ENCODE measurements at places on chromosomes 11 and 22.

- DNase-seq = peak; percentile 60
- peaks cover 30% of the 10 kb centered on the region for H3K4me1 ChIP-seq
- H3K27me3 ChIP-seq = 0 out of 3 replicates have a peak, but pooled peaks cover 6% of the 10 kb centered on the region
Observed at GRCh38 chr11:35391922-35392688, 27.3 kb downstream of the SLC1A2 start.

- H3K27me3 ChIP-seq = no peaks in the 10 kb centered on the region
- H3K4me3 ChIP-seq = no peak overlapping the region
- DNase-seq = no peak
- peak overlapping the region; percentile 91 for H3K27ac ChIP-seq
Observed at GRCh38 chr11:2564588-2565425, 120.0 kb downstream of the KCNQ1 start.

GRCh38 chr11:127844876-127845275, 742.5 kb downstream of the ETS1 start:
- H3K4me1 ChIP-seq = no peaks in the 10 kb centered on the region
- no peak for DNase-seq
- no peak overlapping the region for H3K27ac ChIP-seq
- no peaks in the 10 kb centered on the region for H3K36me3 ChIP-seq

DNA sequence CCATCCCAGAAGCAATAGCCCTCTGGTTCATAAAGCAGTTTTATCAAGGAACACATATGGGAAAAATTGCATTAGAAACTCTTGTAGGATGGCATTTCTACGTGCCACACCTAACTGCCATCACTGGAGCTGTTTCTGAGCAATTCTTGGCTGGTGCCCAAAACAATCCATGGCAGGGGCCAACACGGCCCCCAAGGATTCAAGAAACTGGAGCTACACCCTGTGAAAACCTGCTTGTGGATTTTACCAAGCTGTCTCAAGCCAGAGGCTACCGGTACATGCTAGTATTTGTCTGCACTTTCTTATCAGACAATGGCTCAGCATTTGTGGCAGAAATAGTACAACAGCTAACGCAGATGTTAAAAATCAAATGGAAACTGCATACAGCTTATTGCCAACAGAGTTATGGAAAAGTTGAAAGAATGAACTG, 42.4 kb upstream of the GLYAT start:
- H3K4me3 ChIP-seq = no peak overlapping the region
- H3K4me1 ChIP-seq = peaks cover 23% of the 10 kb centered on the region
- DNase-seq = no peak
- no peaks in the 10 kb centered on the region for H3K36me3 ChIP-seq
- no peaks in the 10 kb centered on the region for H3K27me3 ChIP-seq

DNA sequence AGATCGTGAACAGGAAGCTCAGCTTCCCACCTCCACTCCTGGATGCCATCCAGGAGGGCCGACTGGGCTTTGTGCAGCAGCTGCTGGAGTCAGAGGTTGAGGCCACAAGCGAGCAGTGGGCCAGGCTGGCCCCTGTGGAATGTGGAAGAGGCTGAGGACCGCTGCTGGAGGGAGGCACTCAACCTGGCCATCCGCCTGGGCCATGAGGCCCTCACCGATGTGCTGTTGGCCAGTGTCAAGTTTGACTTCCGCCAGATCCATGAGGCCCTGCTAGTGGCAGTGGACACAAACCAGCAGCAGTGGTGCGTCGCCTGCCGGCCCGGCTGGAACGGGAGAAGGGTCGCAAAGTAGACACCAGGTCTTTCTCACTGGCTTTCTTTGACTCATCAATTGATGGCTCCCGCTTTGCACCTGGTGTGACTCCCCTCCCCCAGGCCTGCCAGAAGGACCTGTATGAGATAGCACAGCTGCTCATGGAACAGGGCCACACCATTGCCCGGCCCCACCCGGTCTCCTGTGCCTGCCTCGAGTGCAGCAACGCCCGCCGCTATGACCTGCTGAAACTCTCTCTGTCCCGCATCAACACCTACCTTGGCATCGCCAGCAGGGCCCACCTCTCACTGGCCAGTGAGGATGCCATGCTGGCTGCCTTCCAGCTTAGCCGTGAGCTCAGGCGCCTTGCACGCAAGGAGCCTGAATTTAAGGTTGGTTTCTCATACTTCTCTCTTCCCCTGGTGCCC, 24.9 kb downstream of the ART5 start:
- H3K27me3 ChIP-seq = peaks cover 12% of the 10 kb centered on the region
- no peaks in the 10 kb centered on the region for H3K4me1 ChIP-seq
- no peak overlapping the region for H3K27ac ChIP-seq
- no peak for DNase-seq

- H3K36me3 ChIP-seq = no peaks in the 10 kb centered on the region
- H3K27me3 ChIP-seq = no peaks in the 10 kb centered on the region
- DNase-seq = no peak
- H3K4me3 ChIP-seq = peak overlapping the region; percentile 49
Observed at GRCh38 chr22:32532820-32533128, 58.2 kb downstream of the FBXO7 start.

DNA sequence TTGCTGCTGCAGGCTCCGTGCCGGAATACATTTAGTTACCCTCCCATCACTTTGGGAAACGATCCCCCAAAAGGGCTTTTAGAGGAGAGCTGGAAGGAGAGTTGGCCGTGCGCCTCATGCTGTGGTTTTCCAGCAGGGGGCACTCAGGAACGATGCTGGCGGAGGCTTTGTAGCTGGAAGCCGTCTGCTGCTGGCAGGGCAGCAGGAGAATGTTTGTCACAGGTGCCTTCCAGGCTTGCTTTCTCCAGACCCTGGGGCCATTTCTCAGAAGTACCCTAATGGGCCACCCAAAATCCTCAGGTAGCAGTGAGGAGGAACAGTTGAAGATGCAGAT, 30.0 kb upstream of the CABP7 start:
- H3K4me3 ChIP-seq = no peak overlapping the region
- no peak overlapping the region for H3K27ac ChIP-seq
- H3K27me3 ChIP-seq = no peaks in the 10 kb centered on the region
- H3K36me3 ChIP-seq = peaks cover 16% of the 10 kb centered on the region
- DNase-seq = peak; percentile 24

GRCh38 chr11:93603225-93604007, 58.1 kb upstream of the CEP295 start:
- H3K27me3 ChIP-seq = no peaks in the 10 kb centered on the region
- DNase-seq = no peak
- no peak overlapping the region for H3K4me3 ChIP-seq
- H3K36me3 ChIP-seq = no peaks in the 10 kb centered on the region

- peaks cover 5% of the 10 kb centered on the region for H3K27me3 ChIP-seq
- no peaks in the 10 kb centered on the region for H3K36me3 ChIP-seq
- no peak for DNase-seq
- peaks cover 35% of the 10 kb centered on the region for H3K4me1 ChIP-seq
Observed at GRCh38 chr22:46084376-46084775, 66.0 kb upstream of the PPARA start.

DNA sequence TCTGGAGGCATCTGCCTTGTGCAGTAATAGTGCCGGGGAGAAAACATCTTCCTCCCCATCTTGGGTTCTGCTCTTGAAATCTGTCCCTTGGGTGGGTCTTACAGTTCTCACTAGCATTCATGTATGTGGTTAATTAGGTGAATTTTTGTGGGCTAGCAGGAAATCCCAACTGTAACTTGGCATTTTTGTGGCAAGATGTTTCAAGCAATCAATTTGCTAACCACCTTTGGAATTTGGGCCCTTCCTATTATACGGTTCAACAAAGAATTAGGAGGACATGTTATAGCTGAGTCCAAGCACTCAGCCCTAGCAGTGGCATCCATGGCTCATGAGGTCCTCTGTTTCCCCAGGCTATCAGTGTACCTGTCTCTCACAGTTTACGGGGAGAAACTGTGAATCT, 89.1 kb upstream of the MTNR1B start:
- no peaks in the 10 kb centered on the region for H3K27me3 ChIP-seq
- no peak for DNase-seq
- no peak overlapping the region for H3K27ac ChIP-seq
- no peak overlapping the region for H3K4me3 ChIP-seq
- H3K36me3 ChIP-seq = no peaks in the 10 kb centered on the region

GRCh38 chr11:119107538-119108145, 498 bp downstream of the C2CD2L start:
- no peak for DNase-seq
- H3K27me3 ChIP-seq = no peaks in the 10 kb centered on the region
- H3K4me1 ChIP-seq = peaks cover 40% of the 10 kb centered on the region

DNA sequence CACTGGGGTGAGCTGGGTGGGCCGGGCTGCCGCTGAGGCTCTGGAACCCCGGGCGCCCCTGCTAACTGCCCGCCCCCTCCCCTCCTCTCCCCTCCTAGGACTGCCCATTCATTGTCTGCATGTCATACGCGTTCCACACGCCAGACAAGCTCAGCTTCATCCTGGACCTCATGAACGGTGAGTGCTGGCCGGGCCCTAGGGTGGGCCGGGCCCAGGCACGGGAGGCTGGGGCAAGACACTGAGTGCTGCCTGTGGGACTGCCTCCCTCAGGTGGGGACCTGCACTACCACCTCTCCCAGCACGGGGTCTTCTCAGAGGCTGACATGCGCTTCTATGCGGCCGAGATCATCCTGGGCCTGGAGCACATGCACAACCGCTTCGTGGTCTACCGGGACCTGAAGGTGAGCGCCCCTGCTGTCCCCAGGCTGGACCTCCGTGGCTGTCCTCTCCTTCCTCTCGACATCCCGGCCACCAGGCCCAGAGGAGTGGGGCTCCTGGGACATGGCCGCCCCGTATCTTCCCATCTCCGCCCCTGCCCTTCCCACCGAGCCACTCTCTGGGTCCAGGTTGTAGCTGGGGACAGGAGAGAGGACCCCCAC, 7.5 kb upstream of the ANKRD13D start:
- peaks cover 1% of the 10 kb centered on the region for H3K4me1 ChIP-seq
- no peak for DNase-seq
- H3K27me3 ChIP-seq = no peaks in the 10 kb centered on the region
- H3K4me3 ChIP-seq = no peak overlapping the region
- H3K36me3 ChIP-seq = peaks cover 86% of the 10 kb centered on the region

GRCh38 chr11:121717296-121717695, 264.5 kb upstream of the SORL1-AS1 start:
- H3K27me3 ChIP-seq = no peaks in the 10 kb centered on the region
- H3K4me1 ChIP-seq = peaks cover 8% of the 10 kb centered on the region
- no peak overlapping the region for H3K27ac ChIP-seq
- no peak for DNase-seq
- H3K4me3 ChIP-seq = no peak overlapping the region

DNA sequence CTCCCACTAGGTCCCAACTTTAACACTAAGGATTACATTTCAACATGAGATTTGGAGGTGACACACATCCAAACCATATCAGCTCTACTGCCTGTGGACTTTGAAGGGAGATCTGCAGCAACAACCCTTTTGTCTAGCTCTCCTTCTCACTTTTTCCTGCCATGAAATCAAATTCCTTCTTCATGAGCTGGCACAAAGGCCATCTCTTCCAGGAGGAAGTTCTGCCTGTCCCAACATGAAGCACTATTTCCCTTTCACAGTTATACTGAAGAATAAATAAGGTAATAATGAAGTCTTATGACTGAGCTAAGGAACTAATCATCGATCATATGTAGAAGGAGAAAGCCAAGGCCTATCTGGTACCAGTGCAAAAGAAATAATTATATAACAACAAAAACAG, 253.5 kb upstream of the TENM4 start:
- H3K27ac ChIP-seq = no peak overlapping the region
- H3K4me3 ChIP-seq = no peak overlapping the region
- no peak for DNase-seq
- H3K27me3 ChIP-seq = no peaks in the 10 kb centered on the region
- H3K36me3 ChIP-seq = no peaks in the 10 kb centered on the region
- H3K4me1 ChIP-seq = no peaks in the 10 kb centered on the region

GRCh38 chr22:49197986-49198704, 629.5 kb downstream of the BRD1 start:
- no peak overlapping the region for H3K27ac ChIP-seq
- no peak overlapping the region for H3K4me3 ChIP-seq
- DNase-seq = no peak
- no peaks in the 10 kb centered on the region for H3K4me1 ChIP-seq
- no peaks in the 10 kb centered on the region for H3K36me3 ChIP-seq

DNA sequence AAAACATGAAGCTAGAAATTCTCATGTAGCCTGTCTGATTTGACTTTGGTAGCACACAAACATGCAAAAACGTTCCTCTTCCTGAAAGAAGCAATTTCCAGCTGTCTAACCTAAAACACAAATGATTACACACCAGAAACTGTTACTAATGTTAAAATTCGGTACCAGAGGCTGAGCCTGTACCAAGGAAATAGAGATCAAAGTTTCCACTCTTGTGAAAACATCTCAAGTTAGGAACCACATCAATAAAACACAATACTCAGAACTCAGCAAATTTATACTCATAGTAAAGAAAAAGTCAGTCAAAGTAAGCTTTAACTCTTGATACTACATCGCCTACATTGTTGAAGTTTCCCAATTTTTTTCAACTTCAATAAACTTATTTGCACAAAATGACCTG, 107.8 kb downstream of the FCHSD2 start:
- no peaks in the 10 kb centered on the region for H3K4me1 ChIP-seq
- H3K27me3 ChIP-seq = no peaks in the 10 kb centered on the region
- H3K36me3 ChIP-seq = peaks cover 2% of the 10 kb centered on the region

GRCh38 chr11:12070446-12071267, 39.7 kb upstream of the MICAL2 start:
- H3K4me1 ChIP-seq = peaks cover 84% of the 10 kb centered on the region
- H3K36me3 ChIP-seq = no peaks in the 10 kb centered on the region
- H3K4me3 ChIP-seq = no peak overlapping the region

- H3K27me3 ChIP-seq = no peaks in the 10 kb centered on the region
- H3K27ac ChIP-seq = no peak overlapping the region
- no peak for DNase-seq
- no peak overlapping the region for H3K4me3 ChIP-seq
Observed at GRCh38 chr11:84021291-84021690, 735.1 kb upstream of the CCDC90B start.

DNA sequence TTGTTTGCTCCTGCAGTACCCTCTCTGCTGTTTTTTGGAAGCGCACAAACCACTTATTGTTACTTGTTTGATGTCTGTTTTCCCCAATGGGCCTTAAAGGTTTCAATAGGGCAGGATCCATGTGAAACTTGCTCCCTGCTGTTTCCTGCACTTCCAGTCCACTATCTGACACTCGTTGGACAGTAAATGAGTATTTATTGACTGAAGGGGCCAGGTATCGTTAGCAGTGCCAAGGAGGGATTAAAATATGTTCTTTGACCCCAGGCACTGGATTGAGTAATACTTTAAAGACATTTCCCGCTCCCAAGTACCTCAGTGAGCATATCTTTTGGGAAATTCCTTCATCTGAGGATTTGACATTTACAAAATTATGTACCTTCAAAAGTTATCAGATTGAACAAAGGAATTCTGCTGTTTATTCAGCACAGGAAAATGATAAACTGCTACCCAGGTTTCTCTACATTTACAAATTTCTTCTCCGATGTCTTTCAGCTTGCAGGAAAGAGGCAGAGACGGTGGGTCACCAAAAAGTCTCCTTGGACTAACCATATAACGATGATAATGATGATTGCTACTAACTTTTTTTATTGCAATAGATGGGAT, 23.3 kb upstream of the OR9Q2 start:
- peak overlapping the region; percentile 73 for H3K27ac ChIP-seq
- DNase-seq = peak; percentile 93
- H3K4me3 ChIP-seq = no peak overlapping the region
- peaks cover 51% of the 10 kb centered on the region for H3K4me1 ChIP-seq
- H3K27me3 ChIP-seq = no peaks in the 10 kb centered on the region

Data from HepG2 (cell line).